Activated T-helper 1 cell treated with anti-CD3 and anti-CD28 coated beads, Interleukin-2, amount 50 U/mL, for 16 hours (primary cell): ENCODE measurements at places on chromosomes 12 and 14.

DNA sequence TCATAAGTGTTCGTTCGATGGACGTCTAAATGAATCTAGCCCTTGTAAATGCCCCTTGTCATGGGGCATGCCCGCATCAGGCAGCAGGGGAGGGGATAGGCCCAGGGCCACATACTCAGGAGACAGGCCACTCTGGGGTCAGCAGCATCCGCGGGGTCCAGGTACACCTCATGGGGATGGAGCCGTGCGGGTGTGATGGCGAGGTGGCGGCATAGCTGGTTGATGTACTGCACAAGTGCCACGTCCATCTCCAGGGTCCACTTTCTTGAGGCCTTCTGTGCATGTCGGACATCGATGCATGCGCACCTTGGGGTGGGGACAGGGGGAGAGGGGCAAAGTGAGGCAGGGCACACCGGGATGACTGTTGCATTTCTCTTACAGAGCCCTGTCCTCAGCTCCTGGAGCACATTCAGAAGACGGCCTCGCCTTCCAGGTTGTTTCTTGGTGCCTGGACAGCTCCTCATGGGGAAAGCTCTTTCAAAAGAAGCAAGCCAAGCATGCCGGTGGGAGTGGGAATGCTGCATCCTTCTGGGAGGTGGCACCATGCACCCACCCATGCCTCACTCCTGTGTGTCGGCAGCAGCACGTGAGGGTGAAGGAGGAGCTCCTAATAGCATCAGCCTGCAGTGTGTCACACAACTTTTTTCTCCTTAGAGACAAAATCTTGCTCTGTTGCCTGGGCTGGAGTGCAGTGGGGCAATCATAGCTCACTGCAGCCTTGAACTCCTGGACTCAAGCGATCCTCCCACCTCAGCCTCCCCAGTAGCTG, 47.4 kb downstream of the TRAFD1 start:
- DNase-seq: no peak

GRCh38 chr12:102480406-102480805, at the start of gene IGF1:
Gene IGF1 (minus strand): TSS chr12:102480563. CDS start chr12:102480381, 182 bp downstream.
- DNase-seq: no peak

- DNase-seq: no peak
Observed at GRCh38 chr12:78725033-78725432, 139.5 kb upstream of the SYT1 start.

- DNase-seq: no peak
Observed at GRCh38 chr14:60165547-60165876, 314 bp upstream of the DHRS7 start.

DNA sequence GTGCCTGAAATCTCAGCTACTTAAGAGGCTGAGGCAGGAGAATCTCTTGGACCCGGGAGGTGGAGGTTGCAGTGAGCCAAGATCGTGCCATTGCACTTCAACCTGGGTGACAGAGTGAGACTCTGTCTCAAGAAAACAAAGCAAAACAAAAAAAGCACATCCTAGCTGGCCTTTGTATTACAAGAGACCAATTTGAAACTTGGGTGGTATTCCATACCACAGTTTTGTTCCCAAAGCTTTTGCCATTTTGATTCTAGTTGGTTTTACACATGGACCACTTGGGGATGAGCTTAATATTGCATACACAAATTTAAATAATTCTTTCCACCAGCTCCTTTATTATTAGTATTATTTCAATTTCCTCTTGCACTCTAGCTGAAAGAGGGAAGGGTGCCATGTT, 276.9 kb upstream of the SLC16A7 start:
- no peak for DNase-seq

DNA sequence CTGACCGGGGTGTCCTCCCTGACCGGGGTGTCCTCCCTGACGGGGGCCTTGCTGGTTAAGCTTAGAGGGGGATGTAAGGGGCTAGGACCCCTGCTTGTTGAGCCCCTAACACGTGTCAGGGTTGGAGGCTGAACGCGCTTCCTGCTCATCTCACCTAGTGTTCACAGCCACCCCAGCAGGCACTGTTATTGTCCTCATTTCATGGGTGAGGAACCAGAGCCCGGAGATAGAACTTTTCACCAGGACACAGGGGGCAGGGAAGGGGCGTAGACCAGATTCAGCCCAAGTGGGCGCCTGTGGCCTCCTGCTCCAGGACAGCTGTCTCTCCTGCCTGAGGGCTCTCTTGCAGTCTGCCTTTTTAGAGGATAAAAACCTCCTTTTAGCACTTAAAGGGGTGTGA, 236.3 kb downstream of the GLT1D1 start:
- DNase-seq: no peak

GRCh38 chr14:101535232-101535631, 26.1 kb upstream of the DIO3 start:
- no peak for DNase-seq

DNA sequence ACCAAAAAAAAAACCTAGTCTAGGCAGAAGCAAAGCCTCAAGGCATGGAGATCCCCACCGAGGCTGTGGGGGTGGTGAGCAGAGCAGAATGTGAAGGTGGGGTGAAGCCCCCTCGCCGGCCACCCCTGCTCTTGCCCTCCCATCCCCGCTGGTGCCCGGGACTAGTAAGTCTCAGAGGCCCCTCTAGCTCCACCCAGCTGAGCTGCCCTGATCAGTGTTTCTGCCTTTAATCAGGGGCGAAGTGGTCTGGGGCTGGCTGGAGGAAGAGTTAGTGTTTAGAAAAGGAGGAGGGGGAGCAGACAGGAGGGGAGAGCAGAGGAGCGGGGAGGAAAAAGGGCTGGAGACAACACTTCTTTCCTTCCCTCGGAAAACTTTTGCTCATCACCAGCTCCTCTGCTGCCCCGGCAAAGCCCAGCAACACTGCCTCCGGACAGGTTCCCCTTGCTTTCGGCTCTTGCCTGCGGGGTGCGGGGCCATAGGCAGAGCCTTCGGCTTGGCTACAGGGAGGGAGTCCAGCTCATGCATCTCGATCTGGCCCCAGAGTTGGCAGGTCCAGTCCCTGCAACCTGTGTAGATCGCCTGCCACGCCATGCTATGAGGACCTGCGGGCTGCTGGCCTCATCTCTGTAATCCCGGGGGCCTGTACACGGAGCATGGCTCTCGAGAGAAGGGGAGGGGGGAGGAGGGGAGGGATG, 3.4 kb upstream of the DLK1 start:
- no peak for DNase-seq

GRCh38 chr14:43587183-43587582, 919.9 kb downstream of the FSCB start:
- DNase-seq: no peak
